ENCODE measurements at places on chromosomes 4 and X. TPM values are rescaled to one million over a fixed set of nuclear protein-coding genes. Genes with fewer than 3 reads are reported as not detected.

FGFBP1 gene
- not detected for total RNA-seq

ADH1B gene
- not detected for total RNA-seq

PPP2R2C gene
- total RNA-seq: not detected

CFAP47 gene
- total RNA-seq: not detected

YY2 gene
- total RNA-seq: 1.0 TPM

XPNPEP2 gene
- total RNA-seq: 0.83 TPM

GPR173 gene
- not detected for total RNA-seq

ZNF674 gene
- 3.9 TPM for total RNA-seq

MBNL3 gene
- 34.1 TPM for total RNA-seq

CDS1 gene
- total RNA-seq: 0.76 TPM

RAB39B gene
- total RNA-seq: 6.5 TPM

DNA sequence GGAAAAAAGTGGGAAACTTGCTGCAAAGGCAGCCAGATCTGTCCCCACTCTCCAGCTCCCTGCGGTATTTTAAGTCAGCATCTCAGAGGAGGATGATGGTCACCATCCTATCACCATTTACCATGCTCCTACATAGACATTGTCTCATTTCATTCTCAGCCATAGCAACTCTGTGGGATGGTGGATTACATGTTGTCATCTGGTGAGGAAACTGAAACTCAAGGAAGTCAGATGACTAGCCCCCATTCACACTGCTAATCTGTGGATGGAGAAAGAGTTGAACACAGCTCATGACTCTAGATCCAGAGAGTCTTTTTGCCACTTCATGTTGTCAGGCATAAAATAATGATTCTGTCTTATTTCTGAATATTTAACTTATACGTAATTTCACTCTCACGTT lies 323.5 kb downstream of the PTTG2 start:
- DNase-seq: no peak

GRCh38 chr4:5955856-5956255 lies 62.4 kb downstream of the C4orf50 start:
- no peak for DNase-seq

GRCh38 chrX:12366440-12366839 lies 228.2 kb downstream of the FRMPD4 start:
- no peak for DNase-seq

- DNase-seq: no peak
These were observed 32.3 kb upstream of the BBS12 start for GRCh38 chr4:122700178-122700725.

DNA sequence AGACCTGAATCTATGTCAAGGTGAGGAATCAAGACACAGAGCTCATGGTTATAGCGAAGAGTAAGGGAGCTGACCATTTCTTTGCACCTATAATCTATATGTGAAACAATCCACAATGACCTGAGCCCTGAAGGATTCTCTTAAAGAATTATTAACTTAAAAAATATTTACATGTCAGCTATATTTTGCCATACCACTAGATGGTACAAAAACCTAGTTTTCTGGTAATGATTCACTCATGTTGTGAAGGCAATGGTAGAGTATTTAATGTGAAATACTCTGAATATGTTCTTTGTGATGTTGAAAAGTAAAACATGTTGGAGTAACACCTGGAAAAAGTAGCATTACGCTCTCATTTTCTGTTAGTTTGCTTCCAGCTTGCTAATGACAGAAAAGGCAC lies 40.0 kb downstream of the VGLL1 start:
- DNase-seq: no peak

DNA sequence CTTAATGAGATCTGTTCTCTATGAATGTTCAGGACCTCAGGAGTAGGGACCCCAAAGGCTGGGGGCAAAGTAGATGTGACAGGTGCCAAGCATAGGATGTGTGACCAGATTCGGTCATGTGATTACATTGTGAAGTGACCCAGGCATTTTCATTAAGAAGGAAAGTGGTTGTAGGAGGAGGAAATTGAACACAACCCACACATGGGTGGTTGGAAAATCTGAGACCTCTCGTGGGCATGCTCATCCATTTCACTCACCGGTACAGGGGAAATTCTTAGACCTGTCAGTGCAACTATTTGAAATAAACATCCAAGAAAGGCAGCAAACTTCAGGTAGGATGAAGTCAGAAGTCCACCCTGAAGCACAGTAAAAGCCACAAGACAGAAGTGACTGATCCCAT lies 43.5 kb upstream of the CD99 start:
- DNase-seq: no peak

GRCh38 chr4:94595880-94596483 lies 144.2 kb downstream of the PDLIM5 start:
- no peak for DNase-seq

- no peak for DNase-seq
These were observed 208.1 kb downstream of the PDGFC start for GRCh38 chr4:156763511-156763910.

DNA sequence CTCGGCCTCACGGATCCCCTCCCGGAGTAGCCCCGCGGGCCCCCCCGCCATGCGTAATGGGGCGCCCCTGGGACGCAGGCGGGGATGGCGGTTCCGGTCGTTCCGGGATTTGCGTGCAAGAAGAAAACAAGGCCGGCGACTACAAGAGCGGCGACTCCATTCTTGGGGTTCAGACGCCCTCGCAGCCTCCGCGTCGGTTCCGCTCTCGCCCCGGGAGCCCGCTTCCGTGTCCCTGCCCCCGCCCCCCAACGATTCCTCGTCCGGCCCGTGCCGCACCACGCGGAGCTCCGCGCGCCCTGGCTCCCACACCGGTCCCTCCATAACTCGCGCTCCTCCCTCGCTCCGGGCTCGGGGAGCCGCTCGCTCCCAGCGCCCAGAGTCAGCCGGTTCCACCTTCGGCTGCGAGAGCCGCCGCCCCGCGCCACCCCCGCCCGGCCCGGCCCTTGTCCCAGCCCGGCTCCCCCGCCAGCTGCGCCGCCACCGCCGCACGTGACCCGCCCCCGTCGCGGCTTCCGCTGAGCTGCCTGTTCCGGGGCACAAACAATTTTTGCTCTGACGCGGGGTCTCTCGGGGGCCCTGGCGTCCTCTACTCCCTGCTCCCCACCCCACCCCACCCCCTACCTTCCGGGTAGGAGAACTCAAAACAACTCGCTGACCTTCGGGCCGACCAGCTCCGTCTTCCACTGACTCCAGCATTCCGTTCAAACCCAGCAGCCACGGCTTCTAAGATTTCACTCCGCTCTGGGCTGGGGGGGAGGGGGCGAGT lies 78.8 kb upstream of the BCOR start:
- peak; percentile 64 for DNase-seq

DNA sequence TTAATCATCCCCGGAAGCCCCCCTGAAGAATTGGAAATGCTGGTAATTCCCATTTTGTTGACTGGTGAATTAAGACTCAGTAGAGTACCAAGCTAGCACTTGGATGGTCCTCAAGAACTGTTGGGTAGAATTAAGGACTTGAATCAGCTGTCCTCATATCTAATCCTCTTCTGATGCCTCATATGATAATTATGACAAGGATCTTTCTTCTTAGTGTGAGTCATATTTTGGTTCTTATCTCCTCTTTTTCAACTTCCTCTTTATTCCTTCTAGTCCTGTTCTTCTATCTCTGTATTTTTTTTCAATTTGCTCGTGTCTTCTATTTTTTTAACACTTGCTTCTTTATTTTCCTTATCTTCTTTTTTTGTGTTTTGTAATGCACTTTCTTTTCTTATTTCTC lies 206.3 kb upstream of the ANXA3 start:
- DNase-seq: no peak

DNA sequence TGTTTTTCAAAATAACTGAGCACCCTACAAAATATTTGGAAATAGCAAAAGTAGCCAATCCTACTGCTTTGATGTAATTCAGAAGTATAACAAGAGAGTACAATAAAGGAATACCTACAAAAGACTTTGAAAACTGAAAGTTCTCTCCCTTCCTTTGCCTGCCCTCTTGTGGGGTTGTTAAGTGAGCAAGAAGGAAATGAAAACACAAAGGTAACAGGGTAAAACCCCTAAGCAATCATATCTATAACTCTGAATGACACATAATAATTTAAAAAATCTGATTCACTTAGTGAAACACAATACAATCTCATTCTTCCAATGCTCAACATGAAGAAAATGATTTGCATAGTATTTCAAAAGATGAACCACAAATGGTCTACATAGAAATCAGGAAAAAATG lies 98.2 kb downstream of the FRYL start:
- DNase-seq: no peak

DNA sequence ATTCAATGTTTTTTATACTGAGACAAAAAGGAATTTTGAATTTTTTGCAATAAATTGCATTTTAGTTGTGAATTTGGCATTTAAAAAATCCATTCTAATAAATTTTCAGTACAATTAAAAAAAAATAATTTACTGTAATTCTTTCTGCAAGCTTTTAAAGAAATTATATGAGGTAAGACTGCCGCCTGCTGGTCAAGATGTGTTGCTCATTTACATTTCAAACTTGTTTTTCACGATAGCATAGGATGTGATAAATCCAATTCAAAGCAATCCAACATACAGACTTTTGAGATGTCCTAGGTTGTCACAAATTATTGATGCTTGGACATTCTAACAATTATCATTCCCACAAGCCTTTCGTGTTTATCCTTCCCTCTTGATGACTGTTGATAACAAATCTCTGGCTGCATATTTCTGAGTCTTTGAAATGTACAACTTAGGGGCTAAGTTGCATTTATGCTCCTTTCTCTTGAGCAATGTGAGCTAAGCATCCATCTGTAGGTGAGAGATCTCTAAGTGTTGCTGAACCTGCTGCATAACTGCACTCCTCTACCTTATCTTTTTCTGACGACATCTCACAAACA lies 21.7 kb upstream of the MFAP3L start:
- peak; percentile 36 for DNase-seq

DNA sequence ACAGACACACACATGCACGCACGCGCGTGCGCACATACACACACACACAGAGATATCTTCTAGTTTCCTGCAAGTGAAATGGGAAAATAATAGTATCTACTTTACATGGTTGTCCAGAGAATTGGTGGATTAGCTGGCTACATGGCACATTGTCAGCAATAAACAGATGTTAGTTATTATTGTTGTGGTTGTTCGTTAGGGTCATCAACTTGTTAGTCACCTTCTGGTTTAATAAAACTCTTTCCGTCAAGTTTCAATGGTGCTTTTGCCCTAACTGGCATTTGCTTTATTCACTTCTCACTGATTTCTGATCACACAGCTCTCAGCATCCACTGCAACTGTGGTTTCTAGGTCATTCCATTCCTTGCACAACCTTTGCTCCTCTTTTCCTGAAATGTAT lies 25.4 kb upstream of the RASL11B start:
- no peak for DNase-seq

DNA sequence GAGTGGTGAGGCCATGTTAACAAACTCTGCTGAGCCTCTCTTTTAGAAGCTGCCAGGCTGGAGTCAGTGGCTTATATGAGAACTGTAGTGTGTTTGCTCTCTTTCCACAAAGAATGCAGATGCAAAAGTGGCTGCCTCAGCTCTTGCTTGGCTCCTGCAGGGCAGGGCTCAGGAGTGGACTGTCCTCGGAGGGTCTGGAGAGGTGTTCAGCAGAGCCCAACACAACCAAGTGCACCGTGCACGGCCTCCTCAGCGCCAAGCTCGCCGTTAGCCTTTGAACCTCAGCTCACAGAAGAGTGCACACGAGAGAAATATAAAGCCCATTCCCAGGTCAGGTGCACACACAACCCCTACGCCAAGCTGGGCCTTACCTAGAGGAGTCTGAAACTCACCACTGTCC lies 82.8 kb downstream of the C4orf51 start:
- no peak for DNase-seq

GRCh38 chr4:173509036-173510001 lies 20.7 kb downstream of the HAND2 start:
- no peak for DNase-seq

- no peak for DNase-seq
These were observed 231.5 kb downstream of the TRIML1 start for GRCh38 chr4:188370777-188371176.

- DNase-seq: no peak
These were observed 94.6 kb upstream of the SMAD1 start for GRCh38 chr4:145387079-145387478.

DNA sequence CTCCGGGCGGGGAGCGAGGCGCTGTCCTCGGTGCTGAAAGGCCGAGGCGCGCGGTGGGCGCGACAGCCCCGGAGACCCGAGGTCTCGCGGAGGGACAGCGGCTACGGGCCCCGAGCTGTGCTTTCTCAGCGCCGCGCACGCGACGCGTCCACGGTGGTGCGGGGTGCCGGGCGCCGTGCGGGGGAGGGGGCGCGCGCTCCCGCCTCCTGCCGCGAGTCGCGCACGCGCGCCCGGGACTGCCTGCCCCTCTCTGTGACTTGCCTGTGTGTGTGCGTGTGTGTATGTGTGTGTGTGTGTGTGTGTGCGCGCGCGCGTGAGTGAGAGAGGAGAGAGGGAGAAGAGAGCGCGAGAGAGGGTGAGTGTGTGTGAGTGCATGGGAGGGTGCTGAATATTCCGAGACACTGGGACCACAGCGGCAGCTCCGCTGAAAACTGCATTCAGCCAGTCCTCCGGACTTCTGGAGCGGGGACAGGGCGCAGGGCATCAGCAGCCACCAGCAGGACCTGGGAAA lies at the start of gene GRIA2:
GRIA2 (plus strand) TSS at position 358 of the 511 bp plus-strand sequence. CDS start 315 bp downstream, outside the sequence.
- no peak for DNase-seq

DNA sequence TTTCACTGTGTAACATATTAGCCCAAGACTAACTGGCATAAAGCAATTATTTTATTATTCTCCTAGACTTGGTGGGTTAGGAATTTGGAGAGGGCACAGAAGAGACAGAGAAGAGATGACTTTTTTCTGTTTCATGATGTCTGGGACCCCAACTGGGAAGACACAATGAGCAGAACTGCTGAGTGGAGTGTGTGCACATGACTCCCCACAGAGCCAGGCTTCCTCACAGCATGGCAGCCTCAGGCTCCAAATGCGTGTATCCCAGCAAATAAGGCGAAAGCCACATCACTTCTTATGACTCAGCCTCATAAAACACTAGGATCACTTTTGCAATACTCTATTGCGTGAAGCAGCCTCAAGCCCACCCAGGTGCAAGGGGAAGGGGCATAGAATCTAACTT lies 68.4 kb downstream of the MFAP3L start:
- no peak for DNase-seq

- no peak for DNase-seq
These were observed 167.6 kb downstream of the DKK2 start for GRCh38 chr4:106868381-106869035.

GRCh38 chrX:13863324-13863723 lies 46.4 kb upstream of the GPM6B start:
- DNase-seq: no peak

DNA sequence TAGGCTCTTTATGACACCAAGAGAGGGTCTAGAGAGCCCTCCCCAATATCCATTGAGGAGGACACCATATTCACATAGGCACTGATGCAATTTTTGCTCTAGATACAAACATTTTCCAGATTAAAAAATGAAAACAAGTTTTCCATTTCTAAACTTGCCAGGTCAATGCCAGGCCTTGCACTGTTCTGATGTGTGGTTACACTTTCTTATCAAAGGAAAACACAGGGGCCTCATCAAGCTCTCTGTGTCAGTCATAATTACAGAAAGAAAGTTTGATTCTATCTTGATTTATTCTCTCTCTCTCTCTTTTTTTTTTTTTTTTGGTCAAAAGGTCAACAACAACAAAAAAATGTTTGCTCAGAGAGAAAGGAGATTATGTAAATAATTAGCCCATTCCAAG lies 80.2 kb upstream of the ACSL4 start:
- no peak for DNase-seq

Measured in T-helper 17 cell (primary cell).